Activated naive CD8-positive, alpha-beta T cell treated with anti-CD3 and anti-CD28 coated beads for 36 hours (primary cell): ENCODE measurements at places on chromosomes 1 and 21.
A peak's percentile ranks its signal among the peaks of the same experiment; 100 is the strongest.

GRCh38 chr1:17404034-17404684 is 32.2 kb downstream of the PADI6 start:
- DNase-seq: no peak

- no peak for DNase-seq
Observed at GRCh38 chr1:17944646-17945045, 163.0 kb upstream of the IGSF21 start.

DNA sequence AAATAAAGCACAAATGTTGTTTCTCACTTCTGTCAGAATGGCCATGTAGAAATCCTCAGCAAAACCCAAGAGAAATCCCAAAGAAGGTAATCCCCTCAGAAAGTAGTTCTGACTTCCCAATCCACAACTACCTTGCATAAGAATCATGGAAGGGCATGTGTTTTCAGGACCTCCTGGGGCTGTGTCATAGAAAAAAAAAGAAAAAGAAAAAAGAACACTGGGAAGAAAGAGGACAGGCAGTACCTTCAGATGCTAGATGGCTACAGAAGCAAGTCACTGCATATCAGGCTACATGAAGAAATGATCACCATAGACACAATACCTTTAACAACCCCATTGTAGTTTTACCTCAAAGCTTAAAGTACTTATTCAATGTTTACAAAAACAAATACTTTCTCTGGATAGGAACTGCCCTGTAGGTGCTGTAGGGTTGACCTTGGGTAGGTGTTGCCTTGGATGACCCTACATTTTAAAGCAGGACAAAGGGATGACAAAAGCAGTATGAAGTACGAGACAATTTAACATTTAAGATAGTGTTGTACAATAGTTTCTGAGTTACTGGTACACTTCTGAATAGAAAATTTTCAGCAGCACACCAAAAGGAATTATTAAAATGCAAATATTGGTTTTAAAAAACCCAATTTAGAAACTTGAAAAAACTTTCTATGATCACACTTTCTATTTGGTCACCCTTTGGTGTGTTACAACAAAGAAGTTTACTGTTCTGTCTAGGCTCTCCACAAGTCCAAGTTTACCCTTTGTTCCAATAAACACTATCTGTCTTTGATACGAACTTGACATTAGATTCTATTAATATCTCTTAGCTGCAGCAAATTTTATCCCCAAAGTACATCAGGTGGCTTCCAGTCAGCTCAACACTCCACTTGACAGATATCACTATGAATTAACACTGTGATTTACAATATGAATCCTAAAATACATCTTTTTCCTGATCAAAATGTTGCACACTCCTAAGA is 5.0 kb downstream of the TRIT1 start:
- DNase-seq: no peak

DNA sequence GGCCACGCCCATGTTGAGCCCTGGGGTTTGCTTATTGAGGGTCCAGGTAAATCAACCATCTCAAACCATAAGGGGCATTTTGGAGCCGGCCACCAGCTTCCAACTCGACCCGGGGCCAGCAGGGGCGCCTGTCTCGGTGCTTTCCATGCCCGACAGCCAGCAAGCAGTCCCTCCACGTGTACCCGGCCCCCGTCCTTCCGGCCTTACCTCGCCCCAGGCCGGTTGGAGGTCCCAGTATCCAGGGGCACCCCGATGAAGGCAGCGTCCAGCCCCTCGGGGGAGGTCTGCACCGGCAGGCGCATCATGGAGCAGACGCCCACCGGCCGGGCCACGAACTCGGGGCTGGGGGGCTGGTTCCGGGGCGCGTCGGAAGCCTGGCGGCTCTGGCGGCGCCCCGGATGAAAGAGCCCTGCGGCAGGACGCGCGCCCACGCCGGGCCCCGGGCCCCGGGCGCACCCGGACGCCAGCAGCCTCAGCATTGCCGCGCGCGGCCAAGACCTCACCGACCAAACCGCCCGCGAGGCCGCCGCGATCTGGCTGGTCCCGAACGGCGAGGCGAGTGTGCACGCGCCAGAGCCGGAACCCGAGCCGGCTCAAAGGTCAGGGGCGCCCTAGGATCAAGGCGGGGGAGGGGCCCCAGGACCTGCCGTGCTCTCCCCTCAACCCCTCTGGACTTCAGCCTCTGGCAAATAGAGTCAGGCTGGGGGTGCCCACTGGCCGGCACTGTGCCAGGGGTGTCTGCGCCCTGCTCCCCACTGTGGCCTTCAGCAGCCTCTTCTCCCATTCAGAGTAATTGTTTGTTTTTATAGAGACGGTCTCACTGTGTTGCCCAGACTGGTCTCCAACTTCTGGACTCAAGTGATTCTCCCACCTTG is at the start of gene AGMAT:
Gene AGMAT (minus strand): TSS at position 563 of the 875 bp plus-strand sequence. CDS start 84 bp downstream, at position 479.
- DNase-seq: peak; percentile 75

- no peak for DNase-seq
Observed at GRCh38 chr1:27368869-27369582, 2.3 kb upstream of the MAP3K6 start.

- DNase-seq: no peak
Observed at GRCh38 chr1:4693891-4694290, 39.5 kb downstream of the AJAP1 start.

DNA sequence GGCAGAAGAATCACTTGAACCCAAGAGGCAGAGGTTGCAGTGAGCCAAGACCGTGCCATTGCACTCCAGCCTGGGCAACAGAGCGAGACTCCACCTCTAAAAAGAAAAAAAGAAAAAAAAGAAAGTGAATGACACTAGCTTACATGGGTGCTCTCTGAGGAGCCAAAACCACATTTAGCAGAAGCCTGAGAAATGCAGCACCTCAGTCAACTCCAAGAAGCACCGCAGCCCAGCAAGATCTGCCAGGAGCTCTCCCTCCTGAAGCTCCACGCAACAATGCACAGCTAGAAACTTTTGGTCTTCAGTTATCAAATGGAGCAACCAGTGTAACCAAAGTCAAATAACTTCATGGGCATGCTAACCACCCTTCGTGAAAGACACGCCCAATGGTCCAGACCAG is 229.1 kb downstream of the SETD4 start:
- no peak for DNase-seq

DNA sequence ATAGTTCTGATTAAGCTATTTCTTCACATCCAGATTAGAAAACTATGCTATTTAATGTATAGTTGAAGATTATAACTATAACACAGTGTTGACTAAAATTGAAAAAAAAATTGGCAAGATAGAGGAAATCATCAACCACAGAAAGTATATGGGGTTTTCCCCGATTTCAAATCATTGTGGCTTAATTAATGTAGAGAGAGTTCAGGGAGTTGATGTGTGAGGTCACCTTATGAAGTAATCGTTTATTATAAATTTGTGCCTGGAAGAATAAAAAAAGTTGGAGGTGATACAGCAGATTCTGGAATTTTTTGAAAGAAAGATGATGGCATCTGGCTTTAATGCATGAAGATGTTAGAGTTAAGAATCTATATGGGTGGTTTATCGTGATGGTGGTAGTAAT is 84.3 kb downstream of the PTGS2 start:
- DNase-seq: no peak

GRCh38 chr1:244111027-244111426 is 59.9 kb downstream of the ZBTB18 start:
- DNase-seq: no peak

DNA sequence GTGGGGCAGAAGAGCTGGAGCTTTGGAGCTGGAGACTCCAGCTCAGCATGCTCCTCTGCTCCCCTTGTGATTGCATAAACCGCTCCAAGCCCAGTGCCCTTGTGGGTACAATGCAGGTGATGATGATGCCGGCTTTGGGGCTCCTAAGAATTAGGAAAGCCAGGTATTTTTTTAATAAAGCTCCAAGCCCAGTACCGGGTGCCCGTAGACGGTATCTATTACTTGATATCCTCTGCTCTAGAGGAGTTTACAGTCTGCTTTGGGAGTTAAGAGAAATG is 27.2 kb downstream of the TENT5C start:
- no peak for DNase-seq

DNA sequence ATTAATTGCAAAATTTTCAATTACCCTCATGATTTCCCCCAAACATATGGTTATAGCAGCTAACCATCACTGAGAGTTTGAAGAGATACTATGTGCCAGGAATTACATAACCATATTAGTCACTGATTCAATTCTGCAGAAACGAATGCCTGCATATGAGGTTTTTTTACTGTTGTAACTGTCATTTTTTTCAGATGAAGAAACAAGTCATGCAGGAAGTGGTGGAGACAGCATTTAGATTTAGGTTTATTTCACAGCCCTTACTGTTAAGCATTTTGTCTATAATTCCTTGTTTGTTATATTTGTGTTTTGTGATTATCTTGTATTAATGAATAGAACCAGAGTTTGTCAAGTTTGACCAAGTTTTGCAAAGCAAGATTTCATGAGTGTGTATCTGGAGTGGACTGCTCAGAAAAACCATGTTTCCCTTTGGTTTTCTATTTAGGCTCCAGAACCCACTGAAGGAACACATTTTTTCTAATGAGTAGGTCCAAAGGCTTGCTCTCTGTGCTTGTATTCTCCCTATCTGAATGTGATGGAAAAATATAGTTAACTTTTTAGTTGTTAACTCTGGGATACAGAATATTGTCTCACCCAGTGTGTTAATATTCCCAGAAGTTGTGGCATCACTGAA is 308.5 kb upstream of the ADAMTS5 start:
- no peak for DNase-seq

- DNase-seq: no peak
Observed at GRCh38 chr1:36835017-36835695, 199.2 kb downstream of the GRIK3 start.

DNA sequence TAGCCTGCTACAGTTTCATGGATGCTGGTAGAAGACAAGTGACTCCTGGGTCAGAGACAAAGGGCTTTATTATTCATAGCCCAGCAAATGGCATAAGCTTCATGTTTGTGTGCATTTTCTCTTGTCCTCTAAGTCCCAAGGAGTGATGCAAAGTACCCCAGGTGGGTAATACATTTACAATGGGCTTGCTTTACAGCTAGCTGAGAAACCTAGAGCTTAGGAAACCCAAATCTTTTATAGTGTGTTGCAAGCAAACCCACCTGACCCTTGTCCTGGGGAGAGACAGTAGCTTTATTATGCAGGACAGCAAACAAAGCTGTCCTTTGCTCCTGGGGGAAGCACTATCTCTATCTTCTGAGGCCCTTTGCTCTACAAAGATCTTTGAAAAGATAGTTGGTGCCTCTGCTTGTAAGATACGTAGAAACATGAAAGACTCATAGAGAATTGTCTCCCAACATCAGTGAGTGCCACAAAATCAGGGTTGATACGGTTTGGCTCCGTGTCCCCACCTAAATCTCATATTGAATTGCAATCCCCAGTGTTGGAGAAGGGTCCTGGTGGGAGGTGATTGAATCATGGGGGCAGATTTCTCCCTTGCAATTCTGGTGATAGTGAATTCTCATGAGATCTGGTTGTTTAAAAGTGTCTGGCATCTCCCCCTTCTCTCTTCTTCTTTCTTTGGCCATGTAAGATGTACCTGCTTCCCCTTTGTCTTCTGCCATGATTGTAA is 315.8 kb upstream of the USP24 start:
- DNase-seq: no peak

- DNase-seq: peak; percentile 10
Observed at GRCh38 chr1:245153552-245154428, 995 bp upstream of the KIF26B start.

- DNase-seq: no peak
Observed at GRCh38 chr1:30685796-30686165, 37.6 kb downstream of the MATN1 start.

GRCh38 chr1:116921301-116921885 is 11.7 kb downstream of the PTGFRN start:
- no peak for DNase-seq

- no peak for DNase-seq
Observed at GRCh38 chr1:190312763-190313162, 164.9 kb downstream of the BRINP3 start.

- no peak for DNase-seq
Observed at GRCh38 chr1:112444269-112444668, 48.3 kb downstream of the CTTNBP2NL start.

DNA sequence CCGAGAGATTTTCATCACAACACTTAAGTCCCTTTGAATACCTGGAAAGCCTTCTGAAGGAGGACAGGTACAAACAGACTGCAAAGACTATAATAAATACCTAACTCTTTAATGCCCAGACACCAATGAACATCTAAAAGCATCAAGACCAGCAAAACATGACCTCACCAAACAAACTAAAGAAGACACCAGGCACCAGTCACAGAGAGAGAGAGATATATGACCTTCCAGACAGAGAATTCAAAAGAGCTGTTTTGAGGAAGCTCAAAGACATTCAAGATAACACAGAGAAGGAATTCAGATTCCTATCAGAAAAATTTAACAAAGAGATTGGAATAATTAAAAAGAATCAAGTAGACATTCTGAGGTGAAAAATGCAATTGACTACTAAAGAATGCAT is 50.6 kb upstream of the ACADM start:
- no peak for DNase-seq

DNA sequence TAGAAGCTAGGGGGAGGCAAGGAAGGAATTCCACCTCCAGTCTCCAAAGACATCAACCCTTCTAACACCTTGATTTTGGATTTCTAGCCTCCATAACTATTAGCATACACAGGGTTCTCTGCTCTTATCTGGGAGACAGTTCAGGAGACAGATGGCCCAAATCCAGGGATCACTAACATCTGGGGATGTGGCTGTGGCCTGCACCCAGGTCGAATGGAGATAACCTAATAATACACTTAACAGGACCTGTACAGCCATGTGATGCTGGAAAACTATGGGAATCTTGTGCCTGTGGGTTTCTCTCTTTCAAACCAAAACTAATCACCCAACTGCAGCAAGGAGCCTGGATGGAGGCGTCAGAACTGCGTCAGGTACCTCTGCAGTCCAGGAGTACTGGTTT is 47.6 kb downstream of the KIAA0319L start:
- DNase-seq: no peak

DNA sequence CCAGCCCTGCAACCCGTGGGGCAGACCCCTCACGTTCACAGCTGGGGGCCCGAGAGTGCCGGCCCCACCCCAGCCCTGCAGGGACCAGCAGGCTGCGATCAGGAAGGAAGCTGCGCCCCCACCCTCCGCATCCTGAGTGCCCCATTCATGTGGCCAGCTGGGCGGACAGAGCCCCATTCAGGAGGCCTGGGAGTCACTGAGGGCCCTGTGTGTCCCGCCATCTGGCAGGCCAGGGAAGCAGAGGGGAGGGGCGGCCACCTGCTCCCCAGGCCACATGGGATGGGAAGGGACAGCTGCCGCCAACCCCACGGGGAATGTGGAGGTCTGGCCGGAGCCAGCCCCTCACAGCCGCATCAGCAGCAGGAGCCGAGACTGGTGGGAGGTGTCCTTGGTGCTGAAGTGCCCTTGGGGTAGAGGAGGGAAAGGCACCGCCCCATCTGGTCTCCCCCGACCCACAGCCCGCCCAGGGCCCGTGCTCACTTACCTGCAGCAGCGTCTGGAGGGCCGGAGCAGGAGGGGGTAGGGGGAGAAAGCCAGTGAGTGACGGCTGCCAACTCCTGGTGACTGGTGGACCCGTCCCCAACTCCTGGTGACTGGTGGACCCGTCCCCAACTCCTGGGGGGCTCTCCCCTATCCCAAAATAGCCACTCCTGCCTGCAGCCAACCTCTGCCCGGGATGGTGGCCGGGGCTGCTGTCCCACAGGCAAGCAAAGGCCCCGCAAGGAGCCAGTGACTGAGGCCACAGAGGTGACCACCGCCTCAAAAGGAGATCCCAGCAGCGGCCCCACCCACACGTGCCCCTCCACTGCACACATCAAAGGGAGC is 8.7 kb downstream of the ACAP3 start:
- no peak for DNase-seq
